Uterine smooth muscle cell (primary cell): ENCODE measurements at places on chromosomes 2 and 18. TPM values are rescaled to one million over a fixed set of nuclear protein-coding genes. Genes with fewer than 3 reads are reported as not detected.

The CENPA gene
- total RNA-seq = 7.7 and 32.9 TPM in 2 replicates

The PTH2R gene
- total RNA-seq = 0.25 TPM in 1 of 2 replicates, not detected in the other

The BCL11A gene
- 0.37 and 0.44 TPM in 2 replicates for total RNA-seq

The BBS5 gene
- total RNA-seq = 6.0 and 6.6 TPM in 2 replicates

The OBSL1 gene
- total RNA-seq = 47.6 and 70.9 TPM in 2 replicates

The UCN gene
- 0.22 and 1.00 TPM in 2 replicates for total RNA-seq
